ENCODE measurements at places on chromosomes 7 and 10.

DNA sequence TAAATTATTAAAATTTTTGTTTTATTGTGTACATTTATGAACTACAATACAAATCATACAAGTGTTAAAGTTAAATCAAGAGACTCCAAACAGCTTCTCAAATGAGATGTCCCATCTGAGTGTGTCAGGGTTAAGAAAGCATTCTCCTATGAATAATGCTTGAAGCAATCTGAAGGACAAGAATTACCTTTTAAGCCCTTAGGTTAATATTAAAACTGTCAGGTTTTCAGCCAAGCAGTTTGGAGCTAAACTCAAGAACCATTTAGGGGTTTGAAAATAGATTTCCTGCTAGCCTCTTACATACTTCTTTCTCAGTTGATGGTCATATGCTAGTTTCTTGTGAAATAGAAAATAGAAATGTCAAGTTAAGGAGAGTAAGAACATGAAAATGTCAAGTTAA, 38.3 kb downstream of the LIPJ start:
- no peak for DNase-seq

GRCh38 chr7:35988105-35988504, 164.9 kb upstream of the EEPD1 start:
- no peak for DNase-seq

DNA sequence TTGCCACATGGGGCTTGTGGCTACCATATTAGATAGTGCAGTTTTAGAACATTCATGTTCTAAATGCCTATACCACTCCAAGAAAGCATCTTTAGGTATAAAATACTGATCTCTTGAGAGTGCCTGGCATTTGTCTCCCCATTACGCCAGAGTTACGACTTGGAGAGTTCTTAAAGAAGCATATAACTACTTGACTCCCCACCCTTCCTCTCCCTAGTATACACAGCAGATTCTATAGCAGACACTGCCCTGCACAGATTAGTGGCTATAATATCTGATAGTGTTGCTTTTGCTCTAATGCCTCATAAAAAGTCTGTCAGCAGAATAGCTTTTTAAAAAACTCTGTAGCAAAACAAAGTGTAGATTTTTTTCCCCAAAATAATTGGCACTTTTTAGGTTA, 90.8 kb downstream of the ZMYND11 start:
- no peak for DNase-seq

GRCh38 chr7:90931986-90932916, 332.0 kb upstream of the FZD1 start:
- no peak for DNase-seq

DNA sequence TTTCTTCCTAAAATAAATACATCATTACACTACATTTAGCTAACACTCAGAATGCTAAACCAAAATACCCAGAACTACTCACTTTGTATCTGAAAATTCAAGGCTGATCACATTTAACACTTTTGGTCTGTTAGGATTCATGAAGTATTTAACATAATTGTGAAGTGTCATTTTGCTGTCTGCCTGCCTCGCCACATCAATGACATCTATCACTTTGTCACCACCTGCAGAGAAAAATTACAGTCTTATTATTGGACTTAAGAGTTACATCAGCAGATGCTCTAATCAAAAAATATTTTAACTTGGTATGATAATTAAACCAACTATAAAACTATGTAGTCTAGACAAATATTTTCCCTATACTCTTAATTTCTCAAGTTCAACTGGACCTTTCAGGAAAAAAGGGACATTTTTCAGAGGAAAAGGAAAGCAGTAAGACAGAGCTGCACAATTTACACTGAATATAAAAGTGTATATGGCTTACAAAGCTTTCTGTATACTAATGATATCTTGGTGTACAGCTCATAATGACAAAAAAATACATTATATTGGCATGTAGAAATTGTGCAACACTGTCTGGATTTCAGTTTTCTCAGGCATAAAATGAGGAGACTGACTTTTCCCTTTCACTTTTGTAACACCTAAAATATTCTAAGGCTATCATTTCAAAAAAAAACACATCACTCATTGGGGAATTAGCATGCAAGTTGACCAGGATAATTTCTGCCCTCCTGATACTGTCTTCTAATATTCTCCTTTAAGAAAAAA, 49.2 kb downstream of the KDM7A start:
- DNase-seq, result no peak

DNA sequence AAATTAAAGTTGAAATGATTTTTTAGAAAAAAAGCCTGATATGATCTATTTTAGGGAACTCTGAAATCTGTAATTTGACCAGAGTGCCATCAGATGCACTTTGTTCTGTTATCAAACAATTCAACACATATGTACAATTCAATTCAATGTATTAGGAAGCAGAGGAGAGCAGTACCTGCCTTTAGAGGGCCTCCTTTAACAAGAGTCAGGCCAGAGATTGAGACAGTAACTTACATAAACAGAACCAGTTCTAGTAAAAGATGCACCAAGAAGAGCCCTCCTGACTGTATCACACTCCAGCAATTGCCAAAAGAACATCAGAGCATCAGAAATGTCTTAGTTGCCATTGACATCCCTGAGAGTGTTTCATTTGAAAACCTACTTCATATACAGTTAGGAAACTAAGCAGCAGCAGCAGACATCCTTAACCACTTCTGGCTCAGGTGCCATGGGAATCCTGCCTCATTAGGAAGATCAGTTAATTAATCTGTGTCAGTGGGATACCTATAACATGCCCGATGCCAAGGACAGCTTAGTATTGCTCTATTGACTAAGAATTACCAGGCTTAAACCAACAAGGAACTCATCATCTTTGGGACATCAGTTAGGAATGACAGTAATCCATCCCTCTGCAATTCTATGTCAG, 1222.6 kb upstream of the LRRN3 start:
- DNase-seq, result no peak

GRCh38 chr10:91201213-91201996, 19.1 kb upstream of the PCGF5 start:
- no peak for DNase-seq

- no peak for DNase-seq
These were observed 231.2 kb upstream of the SEMA3A start for GRCh38 chr7:84425702-84426259.

GRCh38 chr7:54888734-54889082, 129.7 kb upstream of the SEC61G start:
- no peak for DNase-seq
